Left lobe of liver (tissue), 2 donors: ENCODE measurements at places on chromosomes 7 and 10.

GRCh38 chr10:76150139-76150875 lies 718.9 kb downstream of the LRMDA start:
- DNase-seq = no peak

- DNase-seq = no peak
These were observed 516.0 kb downstream of the REEP3 start for GRCh38 chr10:64037071-64037661.

DNA sequence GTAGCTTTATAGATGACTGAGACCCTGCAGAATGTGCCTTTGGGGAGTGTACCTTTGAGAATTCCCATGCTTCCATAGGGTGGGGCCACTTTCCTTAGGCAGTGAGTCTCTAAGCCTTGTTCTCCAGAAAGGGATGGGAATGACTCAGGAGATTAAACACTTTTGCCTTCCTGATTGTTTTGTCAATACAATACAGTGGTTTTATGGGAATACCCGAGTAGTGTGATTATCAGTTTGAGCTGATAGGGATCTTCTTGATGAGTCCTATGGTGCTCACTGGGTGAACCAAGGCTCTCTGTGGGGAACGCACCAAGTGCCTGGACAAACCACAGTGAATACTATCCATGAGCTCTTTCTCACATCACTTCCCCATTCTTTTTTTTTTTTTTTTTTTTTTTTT lies 6.3 kb downstream of the MYOF start:
- no peak for DNase-seq

DNA sequence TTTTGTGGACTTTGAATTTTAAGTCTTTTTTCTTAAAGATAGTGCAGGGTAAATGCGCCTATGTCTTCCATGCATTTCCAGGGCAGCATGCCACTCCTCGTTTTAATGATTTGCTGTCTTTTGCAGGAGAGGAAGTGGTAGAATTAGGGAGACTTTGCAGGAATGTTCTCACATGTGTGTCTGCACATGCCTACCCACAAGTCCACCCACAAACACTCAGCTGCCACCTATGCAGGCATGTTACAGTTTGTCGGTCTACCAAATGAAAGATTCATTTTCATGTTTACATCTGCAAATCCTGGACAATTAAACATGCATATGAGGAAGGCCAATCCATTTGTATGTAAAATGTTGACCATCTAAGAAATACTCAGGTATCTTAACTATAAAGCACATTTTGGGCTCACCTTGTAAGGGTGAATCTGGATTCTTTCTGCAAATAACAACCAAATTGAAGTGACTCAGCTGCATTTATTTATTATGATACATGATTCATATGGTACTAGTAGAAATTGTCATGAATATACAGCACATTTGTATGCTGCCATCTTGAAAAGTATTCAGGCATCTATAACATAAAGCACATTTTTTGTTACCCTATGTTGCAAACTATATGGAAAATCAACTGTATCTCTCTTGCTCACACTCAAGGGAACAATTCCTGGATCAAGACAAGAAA lies 4.7 kb upstream of the TEX36 start:
- no peak for DNase-seq

DNA sequence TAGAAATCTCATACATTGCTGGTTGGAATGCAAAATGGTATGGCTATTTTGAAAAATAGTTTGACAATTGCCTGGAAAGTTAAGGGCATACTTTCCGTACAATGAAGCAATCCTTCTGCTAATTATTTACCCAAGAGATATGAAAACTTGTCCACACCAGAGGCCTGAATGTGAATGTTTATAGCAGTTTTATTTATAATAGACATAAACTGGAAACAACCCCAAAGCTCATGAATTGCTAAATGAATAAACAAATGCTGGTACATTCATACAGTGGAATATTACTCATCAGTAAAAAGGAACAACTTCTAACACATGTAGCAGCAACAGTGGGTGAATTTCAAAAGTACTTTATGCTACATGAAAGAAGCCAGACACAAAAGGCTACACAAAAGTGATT lies 42.7 kb downstream of the MMRN2 start:
- no peak for DNase-seq

GRCh38 chr10:98307916-98308541 lies 40.0 kb upstream of the LOXL4 start:
- no peak for DNase-seq

DNA sequence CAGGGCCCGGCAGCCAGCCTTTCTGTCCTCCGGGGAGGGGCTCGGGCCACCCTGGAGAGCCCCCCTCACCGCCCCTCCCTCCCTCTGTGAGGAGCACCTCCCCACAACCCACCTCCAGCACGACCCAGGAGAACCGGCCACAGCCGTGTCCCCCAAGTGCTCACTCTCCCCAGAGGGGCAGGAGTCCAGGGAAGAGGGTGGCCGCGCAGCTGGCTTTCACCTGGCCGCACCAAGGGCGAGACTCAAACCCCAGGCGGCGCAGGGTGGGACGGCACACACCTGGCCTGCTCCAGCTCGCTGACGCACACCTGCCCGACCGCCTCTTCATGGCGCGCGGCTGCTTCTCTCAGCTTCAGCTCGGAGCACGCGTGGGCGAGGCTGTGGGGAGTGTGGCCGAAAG lies 73.4 kb downstream of the CFAP46 start:
- DNase-seq = no peak

GRCh38 chr7:25103773-25104172 lies 21.3 kb downstream of the CYCS start:
- DNase-seq = no peak

DNA sequence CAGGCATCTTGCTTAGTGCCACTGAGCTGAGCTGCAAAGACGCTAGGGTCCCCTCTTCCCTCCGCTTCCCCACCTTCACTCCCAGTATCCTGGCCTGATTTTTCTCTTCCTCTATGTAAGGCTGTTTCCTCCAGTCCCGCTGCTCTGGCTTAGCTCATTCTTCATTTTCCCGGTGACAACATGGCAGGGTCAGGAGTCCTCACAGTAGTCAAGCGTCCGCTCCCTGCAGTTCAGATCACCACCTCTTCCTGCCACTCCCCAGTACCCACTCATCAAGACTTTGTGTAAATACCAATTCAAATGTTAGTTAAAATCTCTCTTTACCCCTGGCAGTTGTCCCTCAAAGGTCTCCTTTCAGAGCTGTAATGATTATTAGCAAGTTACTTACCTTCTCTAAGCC lies 650.4 kb upstream of the CELF2 start:
- no peak for DNase-seq

- DNase-seq = no peak
These were observed 97.5 kb downstream of the UNCX start for GRCh38 chr7:1329966-1330800.

- peak; percentile 58 for DNase-seq
These were observed 44.1 kb upstream of the CNPY1 start for GRCh38 chr7:155590215-155591018.

- no peak for DNase-seq
These were observed 44.3 kb downstream of the MSRB2 start for GRCh38 chr10:23139677-23140076.

GRCh38 chr10:86263907-86264306 lies 102.7 kb downstream of the GRID1 start:
- peak; percentile 26 for DNase-seq

- DNase-seq = no peak
These were observed 4.6 kb downstream of the TLL2 start for GRCh38 chr10:96509017-96509641.

- no peak for DNase-seq
These were observed 105.1 kb upstream of the ADCY1 start for GRCh38 chr7:45469103-45469502.

GRCh38 chr7:128322040-128322643 lies 21.6 kb downstream of the RBM28 start:
- DNase-seq = no peak

DNA sequence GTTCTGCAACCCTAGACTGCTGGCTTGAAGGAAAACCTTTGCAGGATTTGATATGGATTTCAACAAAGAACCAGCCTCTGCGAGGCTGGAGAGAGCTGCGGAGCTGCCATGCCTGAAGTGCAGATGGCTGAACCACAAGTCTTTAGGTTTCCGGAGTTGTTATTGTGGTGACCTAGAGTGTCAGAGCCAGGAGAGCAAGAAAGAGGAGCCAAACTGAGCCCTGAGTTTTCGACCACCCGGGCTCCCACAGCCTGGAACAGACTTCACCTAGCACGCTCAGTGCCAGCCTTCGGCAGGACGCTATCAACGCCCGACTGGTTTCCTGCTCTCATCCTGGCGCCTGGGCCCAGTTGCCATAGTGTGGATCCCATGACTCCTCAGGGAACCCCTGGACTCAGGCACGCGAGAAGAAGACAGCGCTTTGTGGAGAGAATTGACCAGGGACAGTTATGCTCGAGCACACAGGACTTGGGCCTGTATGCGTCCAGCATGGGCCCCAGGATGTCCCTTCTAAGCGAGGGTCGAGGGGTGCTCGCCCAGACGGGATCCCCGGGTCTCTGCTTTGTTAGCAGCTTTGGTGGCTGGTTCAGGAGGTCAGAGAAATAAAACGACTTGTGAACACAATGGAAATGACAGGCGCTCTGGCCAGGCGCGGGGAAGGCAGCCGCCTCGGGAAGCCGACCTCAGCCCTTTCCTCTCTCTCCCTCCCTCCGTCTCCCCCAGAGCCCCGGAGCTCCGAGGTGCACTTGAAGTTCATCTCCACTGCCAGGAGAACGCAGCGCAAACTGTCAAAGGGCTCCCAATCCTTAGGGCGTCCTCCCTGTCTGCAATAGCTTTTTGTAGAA lies 1.8 kb upstream of the GAD2 start:
- DNase-seq = no peak

DNA sequence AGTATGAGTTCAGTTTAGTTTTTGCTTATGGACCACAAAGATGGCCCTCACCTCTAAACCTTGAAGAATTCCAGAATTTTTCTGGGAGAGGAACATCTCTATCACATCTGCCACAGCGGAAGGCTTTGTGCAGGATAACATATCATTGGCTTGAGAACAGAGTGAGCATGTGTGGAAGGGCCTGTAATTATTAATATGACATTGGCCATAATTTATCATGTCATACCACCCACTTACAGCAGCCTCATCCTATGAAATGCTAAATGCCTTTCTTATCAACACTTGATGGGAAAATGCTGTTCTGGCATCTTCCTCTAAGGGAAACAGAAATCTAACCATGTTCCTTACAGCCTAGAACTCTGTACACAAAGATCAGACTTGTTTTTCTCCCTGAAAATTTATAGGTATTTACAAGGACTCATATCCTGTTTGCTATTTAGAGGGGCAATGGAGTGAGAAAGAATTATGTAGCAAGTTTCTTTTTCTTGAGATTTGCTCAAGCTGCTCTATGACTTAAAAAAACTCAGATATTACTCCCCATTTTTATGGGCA lies 817.3 kb downstream of the LRMDA start:
- no peak for DNase-seq

DNA sequence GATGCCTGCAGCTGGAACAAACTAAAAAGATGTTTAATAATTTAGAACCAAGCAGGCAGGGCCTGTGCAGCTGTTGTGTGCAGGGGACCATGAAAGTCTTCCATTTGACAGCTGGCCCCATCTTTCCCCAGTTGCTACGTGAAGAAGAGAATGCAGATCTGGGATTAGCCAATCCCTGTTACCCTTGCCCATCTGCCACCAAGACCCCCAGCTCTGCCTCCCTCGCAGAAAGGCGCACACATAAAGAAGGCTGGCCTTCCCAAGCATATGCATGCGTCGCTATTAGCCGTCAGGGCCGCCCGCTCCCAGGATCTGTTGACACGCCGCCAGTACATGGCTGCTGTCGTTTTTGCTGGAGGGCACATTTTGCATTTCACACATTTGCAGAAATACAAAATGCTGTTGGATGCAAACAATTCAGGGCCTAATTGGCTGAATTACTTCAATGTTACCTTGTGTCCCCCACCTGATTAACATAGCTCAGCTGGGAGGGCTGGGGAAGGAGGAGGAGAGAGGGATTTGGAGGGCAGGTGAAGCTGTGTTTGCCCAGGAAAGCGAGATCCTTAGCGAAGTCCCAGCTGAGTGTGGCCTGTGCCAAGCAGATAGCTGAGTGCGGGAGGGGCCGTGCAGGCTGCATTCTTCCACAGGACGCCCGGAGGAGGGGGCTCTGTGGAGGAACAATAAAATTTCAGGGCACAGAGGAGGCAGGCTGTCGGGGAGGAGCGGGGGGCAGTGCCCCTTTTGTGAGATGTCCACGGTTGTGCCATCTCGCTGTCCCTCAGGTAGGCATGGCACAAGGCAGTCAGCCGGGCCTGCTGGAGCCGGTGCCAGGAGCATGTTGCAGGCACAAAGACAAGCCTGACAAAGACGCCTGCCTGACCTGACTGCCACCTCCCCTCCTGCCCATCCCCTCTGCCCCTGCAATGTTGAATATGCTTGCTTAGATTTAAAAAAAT lies 443.0 kb upstream of the MKI67 start:
- DNase-seq = no peak
